ENCODE measurements at places on chromosomes 16 and 17.
A peak's percentile ranks its signal among the peaks of the same experiment; 100 is the strongest.

DNA sequence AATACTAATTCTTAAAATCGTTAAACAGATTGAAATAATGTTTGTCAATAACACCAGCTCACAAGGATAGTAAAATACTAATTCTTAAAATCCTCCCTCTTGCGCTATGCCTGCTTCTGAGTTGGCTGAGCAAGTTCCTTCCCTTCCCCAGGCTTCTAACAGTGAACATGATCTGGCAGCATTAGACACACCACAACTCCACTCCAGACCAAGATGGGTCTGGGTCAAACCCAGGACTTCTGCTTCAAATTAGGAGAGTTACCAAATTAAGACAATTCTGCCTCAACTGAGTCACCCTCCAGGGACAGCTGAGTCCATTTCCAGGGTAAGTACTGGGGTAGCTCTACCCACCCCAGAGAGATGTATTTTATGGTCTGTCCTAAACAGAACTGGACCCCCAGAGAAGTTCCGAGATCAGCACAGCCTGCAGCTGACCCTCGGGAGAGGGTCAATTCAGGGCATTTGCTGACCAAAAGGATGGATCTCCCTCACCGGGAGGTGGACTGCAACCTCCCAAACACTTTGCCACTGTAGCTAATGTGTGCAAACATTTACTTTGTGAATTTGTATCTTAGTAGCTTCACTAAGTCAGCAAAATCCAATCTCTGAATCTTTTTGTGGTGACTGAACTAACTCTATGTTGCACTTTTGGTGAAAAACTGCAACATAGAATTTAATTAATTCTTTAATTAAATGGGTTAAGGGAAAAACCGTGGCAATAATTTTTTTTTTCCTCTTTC lies 48.8 kb downstream of the ADCY9 start:
- DNase-seq, result no peak

GRCh38 chr17:68829211-68829610 lies 126.0 kb downstream of the ABCA8 start:
- DNase-seq, result no peak

DNA sequence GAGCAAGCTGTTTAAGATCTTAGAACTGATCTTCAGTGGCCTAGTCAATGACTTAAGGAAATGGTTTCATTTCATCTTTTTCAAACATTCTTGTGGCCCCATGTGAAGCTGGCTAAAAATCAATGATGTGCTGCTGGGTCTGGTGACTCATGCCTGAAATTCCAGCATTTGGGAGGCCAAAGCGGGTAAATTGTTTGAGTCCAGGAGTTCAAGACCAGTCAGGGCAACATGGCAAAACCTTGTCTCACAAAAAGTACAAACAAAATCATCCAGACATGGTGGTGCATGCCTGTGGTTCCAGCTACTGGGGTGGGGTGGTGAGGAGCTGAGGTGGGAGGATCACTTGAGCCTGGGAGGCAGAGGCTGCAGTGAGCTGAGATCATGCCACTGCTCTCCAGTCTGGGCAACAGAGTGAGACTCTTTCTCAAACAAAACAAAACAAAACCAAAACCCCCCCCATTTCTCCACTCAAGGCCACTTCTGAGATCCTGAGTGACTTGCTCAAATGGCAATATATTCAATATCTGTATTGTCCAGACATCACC lies 17.4 kb upstream of the COL1A1 start:
- DNase-seq, result peak; percentile 99

- no peak for DNase-seq
Observed at GRCh38 chr17:72730077-72730476, 362.4 kb downstream of the SLC39A11 start.

GRCh38 chr17:69581061-69581961 lies 166.8 kb downstream of the MAP2K6 start:
- DNase-seq, result peak; percentile 51

- peak; percentile 87 for DNase-seq
Observed at GRCh38 chr17:28807925-28808634, 34.5 kb downstream of the FAM222B start.

DNA sequence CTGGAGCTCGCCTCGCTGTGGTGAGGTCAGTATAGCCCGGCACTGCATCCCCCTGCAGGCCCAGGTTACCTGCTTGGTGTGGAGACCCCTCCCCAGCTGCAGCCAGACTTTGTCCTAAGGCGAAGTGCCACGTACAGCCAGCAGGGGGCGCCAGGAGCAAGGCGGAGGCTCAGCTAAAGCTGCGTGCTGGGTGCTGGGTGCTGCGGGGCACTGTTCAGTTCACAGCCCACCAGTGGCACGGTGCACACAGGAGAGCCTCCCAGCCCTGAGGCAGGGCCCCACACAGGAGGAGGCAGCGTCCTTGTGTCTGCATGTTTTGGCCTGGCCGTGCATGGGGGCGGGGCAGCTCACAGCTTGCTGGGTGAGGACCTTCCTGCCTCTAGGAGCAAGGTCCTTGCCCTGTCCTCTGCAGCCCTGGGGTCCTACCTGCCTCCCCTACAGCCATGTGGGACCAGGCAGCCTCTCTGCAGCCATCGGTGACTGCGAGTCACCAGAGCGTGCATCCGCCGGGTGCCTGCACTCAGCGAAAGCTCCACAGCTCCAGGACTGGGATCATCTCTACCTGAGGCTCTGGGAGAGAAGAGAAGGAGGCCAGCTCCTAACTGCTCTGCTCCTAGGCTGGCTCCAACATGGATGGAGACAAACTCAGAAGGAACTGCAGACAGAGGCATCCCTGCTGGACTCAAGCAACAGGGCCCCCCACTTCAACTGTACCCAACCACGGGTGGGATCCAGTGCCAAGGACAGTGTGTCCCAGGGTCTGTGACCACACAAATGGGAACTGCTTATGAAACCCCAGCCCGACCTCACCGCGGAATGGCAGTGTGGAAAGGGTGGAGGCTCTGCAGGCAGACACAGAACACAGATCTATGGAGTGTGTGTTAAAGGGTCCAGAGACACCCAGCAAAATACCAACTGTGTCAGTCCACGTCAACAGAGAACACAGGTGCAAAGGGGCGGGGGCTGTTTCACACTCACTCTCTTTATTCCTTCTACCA lies 19.0 kb downstream of the SLC7A5 start:
- peak; percentile 40 for DNase-seq

DNA sequence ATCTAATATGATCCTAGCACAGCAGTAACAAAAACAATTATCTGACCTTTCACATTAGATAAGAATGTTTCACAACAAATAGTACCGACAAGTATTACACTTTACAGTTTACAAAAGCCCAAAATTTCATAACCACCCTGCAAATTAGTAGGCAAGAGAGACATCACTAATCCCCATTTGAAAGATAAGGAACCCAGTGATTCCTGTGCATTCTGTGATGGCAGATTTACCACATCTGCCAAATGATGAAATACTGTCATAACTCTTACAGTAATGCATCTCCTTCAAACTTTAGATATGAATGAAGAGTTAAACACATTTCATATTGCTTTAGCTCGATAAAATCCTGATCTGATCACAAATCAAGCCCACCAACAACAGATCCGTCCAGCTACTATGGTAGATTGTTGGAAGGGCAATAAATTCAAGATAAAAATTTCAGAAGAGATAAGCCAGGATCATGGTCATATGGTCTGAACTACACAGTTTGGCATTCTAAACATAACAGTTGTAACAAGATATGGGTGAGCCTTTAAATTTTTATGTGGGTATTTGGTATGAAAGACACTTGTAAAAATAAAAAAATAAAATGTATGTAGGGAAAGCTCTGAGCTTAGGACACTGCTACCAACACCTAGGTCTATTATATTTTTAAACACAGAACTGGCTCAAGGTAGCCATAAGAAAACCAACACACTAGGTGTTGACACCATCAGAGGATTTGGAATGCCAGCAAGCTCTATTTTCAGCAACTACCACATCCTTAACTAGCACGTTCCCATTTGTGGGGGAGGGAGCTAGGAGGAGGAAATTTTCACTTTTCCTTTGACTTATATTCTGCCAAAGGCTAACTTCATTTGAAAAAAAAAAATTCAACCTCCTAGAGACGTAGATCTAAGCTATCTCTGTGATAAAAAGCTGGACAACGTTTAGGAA lies 9.3 kb downstream of the YWHAE start:
- DNase-seq, result no peak

GRCh38 chr17:44610871-44611270 lies 45.4 kb upstream of the MEIOC start:
- peak; percentile 24 for DNase-seq

DNA sequence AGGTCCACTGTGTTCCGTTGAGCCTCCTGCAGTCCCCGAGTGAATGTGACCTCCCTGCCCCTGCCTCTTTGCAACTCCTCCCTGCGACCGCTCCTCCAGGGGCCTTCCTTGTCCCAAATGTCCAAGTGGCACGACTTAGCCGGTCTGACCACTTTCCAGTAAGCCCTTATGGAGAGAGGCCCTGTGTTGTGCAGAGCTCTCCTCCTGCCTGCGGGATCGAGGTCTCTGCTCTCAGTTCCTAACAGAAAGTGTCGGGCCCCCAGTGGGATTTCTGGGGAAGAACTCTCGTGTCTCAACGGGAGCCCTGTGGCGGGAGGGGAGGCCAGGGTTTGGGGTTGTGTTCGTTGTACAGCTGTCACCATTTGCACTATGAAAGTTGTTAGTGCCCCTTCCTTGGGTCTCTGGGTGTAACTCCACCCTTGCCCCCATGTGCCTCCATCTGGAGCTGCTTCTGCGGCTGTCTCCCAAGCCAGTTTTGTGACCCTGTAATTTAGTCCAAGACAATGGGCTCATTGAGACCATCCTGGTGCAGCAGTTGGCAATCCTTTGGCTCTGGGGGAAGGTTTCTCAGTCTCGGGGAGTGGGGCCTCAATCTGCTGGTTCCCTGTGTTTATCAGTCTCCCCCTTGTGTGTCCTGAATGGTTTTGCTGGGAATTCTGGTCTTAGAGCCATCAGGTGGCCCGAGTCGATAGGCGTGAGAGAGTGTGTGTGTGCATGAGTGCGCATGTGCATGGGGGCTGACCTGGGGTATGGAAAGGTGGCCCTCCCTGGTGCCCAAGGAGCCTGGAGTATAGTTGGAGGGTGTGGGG lies 234.5 kb downstream of the SEC14L1 start:
- no peak for DNase-seq

DNA sequence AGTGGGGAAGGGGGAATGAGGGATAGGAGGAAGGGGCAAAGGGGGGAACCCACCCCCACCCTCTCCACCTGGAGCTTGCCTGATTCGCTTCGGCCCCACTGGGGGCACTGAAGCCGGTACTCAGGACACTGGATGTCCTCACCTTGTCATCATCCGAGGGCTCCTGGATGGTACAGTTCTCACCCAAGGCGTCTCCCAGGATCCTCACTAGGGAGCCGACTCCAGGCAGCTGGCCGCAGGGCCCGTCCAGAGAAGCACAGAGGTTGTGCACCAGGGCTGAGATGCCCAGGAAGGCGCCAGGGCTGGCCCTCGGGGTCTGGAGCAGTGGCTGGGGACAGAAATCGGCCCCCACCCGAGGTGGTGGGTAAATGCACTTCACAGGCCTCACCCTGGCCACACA lies 92.3 kb downstream of the LITAF start:
- no peak for DNase-seq

DNA sequence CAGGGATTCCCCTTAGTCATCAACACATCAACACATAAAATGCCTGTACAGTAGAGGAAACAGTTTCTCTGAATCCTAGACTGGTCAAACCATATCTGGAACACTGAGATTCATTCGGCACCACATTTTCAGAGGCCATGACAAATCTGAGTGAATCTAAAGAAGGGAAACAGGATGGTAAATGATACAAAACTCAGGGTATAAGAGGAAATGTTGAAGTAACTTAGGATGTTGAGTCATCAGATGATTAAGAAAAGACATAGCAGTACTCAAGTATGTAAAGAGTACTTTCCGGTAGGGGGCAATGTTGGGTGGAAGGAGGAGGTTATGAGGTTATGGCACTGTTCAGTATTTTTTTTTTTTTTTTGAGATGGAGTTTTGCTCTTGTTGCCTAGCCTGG lies 358.5 kb upstream of the PMFBP1 start:
- peak; percentile 72 for DNase-seq

- DNase-seq, result no peak
Observed at GRCh38 chr16:84286578-84287240, 8.0 kb upstream of the WFDC1 start.

- peak; percentile 47 for DNase-seq
Observed at GRCh38 chr16:81697616-81698309, 81.3 kb upstream of the PLCG2 start.

DNA sequence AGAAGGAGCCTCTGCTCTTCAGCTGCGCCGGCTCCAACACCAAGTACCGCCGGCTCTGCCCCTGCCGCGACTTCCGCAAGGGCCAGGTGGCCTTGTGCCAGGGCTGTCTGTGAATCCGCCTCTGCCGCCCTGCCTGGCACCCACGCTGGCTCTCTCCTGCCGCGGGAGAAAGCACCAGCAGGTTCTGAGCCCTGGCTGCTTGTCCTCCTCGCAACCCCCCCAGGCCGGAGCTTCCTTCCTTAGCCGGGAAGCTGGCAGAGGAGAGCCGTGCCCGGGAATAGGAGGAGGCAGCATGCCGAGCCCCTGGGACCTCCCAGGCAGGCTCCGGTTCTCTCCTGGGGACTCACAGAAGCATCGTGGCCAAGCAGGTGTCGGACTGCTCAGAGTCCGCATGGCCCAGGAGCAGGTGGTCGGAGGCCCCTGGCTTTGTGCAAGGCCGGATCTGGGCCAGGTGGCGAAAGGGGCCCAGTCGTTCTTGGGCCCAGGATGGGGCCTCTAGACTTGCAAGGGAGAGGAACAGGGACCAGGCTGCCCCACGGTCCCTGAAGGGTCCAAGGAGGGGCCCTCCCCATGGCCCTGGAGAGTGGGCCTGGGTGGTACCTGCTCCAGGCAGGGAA lies 80.6 kb downstream of the MGAT5B start:
- no peak for DNase-seq

- DNase-seq, result no peak
Observed at GRCh38 chr17:60464343-60464742, 42.1 kb downstream of the CHCT1 start.

GRCh38 chr17:28173031-28173561 lies 130.6 kb downstream of the NLK start:
- DNase-seq, result no peak

- peak; percentile 31 for DNase-seq
Observed at GRCh38 chr17:17350491-17351355, 47.5 kb downstream of the NT5M start.

- peak; percentile 19 for DNase-seq
Observed at GRCh38 chr16:30485818-30486436, 13.4 kb downstream of the ITGAL start.

- peak; percentile 67 for DNase-seq
Observed at GRCh38 chr17:8056232-8056975, 17.5 kb downstream of the ALOX15B start.
